ENCODE measurements at places on chromosomes 4 and X.

GRCh38 chr4:151000747-151001429, 14.2 kb downstream of the LRBA start:
- no peak for DNase-seq

GRCh38 chr4:7620086-7620813, 185.5 kb upstream of the PSAPL1 start:
- DNase-seq: no peak

DNA sequence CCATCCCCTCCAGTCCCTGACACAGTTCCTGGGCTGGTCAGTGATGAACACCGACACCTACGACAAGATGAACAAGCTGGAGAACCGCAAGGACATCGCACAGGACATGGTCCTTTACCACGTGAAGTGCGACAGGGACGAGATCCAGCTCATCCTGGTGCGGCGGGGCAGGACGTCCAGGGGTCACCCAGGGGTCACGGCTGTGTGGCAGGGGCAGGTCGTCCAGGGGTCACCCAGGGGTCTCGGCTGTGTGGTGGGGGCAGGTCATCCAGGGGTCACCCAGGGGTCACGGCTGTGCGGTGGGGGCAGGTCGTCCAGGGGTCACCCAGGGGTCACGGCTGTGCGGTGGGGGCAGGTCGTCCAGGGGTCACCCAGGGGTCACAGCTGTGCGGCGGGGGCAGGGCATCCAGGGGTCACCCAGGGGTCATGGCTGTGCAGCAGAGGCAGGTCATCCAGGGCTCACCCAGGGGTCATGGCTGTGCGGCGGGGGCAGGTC, 16.7 kb downstream of the ATP5ME start:
- no peak for DNase-seq

DNA sequence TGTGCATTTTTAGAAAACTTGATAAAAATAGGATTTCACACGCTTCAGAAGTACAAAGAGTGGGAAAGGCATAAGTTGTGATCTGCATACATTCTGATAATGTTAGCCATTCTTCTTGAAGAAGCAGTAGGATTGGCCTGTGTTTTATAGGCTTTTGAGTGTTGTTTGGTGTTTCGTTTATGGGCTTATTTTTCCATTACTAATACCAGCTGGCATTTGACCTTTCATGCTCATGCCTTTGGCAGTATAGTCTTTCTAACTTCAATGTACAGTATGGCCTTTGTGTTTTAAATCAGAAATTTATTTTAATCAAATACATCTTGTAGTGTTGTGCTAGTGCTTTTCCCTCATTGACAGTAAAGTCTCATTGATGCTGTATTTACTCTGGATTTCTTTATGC, 51.5 kb upstream of the SLC4A4 start:
- peak; percentile 11 for DNase-seq
